Stimulated activated naive CD8-positive, alpha-beta T cell treated with anti-CD3 and anti-CD28 coated beads, Interleukin-15, Interleukin-2, amounts not matched to agents 100 U/mL and 50 U/mL, for 24 hours (primary cell): ENCODE measurements at places on chromosomes 6 and 20.

- no peak for DNase-seq
Measured at GRCh38 chr6:134574491-134574890, 256.6 kb upstream of the SGK1 start.

- DNase-seq, result no peak
Measured at GRCh38 chr20:38152175-38152620, 12.9 kb downstream of the TGM2 start.

DNA sequence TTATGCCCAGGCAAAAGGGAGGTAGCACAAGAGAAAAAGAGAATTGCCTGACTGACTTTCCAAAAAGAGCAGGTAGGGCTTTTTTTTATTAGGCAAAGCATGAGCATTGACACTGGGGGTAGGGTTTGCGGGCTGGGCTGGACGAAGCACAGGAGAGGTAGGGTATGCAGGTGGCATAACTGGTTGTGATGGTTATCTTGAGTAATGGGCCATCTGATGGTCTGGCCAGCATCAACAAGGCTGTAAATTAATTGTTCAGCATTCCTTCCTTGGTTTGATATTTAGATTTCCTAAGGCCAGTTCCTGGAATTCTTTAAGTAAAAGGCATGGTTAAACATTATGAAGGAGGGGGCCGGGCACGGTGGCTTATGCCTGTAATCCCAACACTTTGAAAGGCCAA lies 13.9 kb upstream of the BFSP1 start:
- no peak for DNase-seq

- no peak for DNase-seq
Measured at GRCh38 chr6:161035182-161035980, 43.8 kb downstream of the MAP3K4 start.

- DNase-seq, result no peak
Measured at GRCh38 chr6:119138906-119139541, 60.6 kb upstream of the FAM184A start.
